ENCODE measurements at places on chromosomes 6 and 20.

GRCh38 chr6:133099573-133099972, 141.6 kb upstream of the EYA4 start:
- no peak for DNase-seq

DNA sequence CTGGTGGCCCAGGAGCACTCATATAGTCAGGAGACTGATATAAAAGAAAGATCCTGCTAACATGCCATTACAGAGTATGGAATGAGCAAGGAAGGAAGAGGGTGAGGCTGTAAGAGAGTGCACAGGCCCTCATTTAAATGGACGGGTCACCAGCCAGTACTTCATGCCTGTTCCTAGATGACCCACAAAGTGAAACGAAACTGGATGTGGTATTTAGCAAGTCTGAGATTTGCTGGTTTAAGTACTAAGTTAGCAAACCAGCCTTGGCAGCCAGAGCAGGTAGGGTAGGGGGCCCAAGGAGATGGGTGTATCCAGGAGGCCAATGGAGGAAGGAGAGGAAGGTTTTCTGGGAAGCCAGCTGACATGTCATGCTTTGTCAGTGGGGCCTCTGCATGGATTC, 15.9 kb downstream of the NT5E start:
- DNase-seq: no peak

DNA sequence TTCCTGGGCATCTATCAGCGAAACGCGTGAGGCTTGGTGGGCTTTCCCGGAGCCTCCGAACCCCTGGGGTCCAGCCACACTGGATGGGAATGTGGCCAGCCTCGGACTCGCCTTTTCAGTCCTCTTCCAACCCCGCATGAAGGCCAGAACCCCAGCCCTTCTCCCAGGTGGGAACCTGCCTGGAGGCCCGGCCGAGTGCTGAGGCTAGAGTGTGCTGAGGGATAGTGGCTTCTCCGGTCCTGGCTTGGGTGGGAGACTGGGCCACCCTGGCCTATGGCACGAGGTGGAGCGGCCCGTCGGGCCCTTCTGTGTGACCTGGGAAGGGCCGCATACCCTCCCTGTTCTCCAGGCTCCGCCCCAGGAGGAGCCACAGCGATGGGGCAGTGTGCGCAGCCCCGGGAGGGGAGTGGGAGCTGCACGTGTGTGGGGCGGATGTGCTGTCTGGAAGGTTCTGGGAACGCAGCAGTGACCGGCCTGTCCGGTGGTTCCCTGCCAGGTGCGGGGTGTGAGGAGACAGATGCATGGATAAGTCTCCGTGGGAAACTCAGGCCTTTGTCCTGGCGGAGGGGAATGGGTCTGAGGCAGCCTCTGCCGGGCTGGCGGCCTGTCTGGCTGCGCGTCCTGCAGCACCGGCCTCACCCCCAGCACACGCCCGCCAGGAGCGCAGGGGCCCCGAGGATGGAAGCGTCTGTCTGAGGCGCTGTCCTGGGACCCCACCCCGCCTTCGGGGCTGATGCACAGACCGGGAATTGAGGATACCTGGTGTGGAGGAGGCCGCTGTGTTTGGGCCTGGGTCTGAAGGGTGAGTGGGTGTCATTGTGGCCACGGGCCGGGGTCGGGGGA, 1.1 kb upstream of the BHLHE23 start:
- peak; percentile 46 for DNase-seq

- peak; percentile 31 for DNase-seq
Observed at GRCh38 chr20:51540580-51540979, 1.9 kb downstream of the NFATC2 start.

DNA sequence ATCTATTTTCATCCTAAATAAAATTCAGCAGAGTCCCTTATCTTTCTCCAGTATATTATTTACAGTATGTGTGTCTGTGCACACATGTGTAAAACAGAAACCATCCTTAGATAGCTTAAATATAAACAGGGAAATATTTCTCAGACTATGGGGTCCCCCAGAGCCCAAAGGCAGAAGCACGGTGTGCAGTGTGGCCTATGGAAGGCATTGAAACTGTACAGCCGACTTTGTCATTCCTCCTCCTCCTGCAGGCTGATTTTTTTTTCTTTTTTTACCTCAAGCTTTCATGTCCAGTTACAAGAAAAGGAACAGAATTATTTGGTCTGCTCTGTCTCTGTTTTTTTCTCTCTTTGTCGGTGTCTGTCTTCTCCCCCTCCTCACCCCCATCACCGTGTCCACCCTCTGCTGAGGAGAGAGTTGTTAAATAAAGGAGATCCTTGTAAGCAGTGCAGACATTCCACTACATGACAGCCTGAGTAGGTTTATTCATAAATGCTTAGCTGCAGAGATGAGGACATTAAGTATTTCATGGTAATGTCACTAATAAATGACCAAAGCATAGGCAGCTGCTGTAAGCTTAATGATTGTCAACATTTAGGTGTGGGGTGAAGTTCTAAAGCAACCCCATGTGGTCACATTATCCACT, 31.8 kb upstream of the SLC35D3 start:
- no peak for DNase-seq

GRCh38 chr20:13877793-13878192, 93.0 kb downstream of the NDUFAF5 start:
- no peak for DNase-seq

GRCh38 chr20:25364180-25364788, 26.4 kb downstream of the ABHD12 start:
- DNase-seq: no peak
